Activated T-cell treated with anti-CD3 and anti-CD28 coated beads, Interleukin-2, amount 50 U/mL, for 24 hours (primary cell): ENCODE measurements at places on chromosomes 2 and 18.

- no peak for DNase-seq
These were observed 32.0 kb upstream of the B4GALT6 start for GRCh38 chr18:31716362-31716761.

DNA sequence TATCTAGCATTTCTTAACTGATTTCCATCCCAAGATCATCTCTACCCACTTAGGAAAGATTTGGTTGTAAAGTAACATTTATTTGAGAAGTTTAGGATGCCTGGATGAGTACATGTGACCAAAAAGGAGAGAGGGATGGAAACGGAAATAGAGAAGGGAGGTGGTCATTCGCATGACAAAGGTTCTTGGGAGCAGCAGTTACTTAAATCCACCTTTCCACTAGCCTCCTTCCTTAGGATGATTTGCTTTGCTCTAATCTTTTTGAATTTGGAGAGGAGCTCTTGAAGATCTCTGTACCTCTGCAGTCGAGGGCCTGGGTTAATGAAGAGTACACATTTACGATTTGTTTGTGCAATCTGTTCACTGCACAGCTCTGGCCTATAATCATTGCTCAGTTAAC is 623.5 kb downstream of the EPHA4 start:
- DNase-seq = no peak

- DNase-seq = no peak
These were observed 13.7 kb downstream of the RND3 start for GRCh38 chr2:150473767-150474166.

GRCh38 chr2:174794851-174795374 is 30.6 kb upstream of the CHRNA1 start:
- no peak for DNase-seq

- no peak for DNase-seq
These were observed 34.5 kb downstream of the KLHL29 start for GRCh38 chr2:23419171-23420090.

- DNase-seq = no peak
These were observed 136.5 kb upstream of the STK17B start for GRCh38 chr2:196307775-196308305.

GRCh38 chr2:127172306-127172705 is 47.8 kb downstream of the CYP27C1 start:
- no peak for DNase-seq

DNA sequence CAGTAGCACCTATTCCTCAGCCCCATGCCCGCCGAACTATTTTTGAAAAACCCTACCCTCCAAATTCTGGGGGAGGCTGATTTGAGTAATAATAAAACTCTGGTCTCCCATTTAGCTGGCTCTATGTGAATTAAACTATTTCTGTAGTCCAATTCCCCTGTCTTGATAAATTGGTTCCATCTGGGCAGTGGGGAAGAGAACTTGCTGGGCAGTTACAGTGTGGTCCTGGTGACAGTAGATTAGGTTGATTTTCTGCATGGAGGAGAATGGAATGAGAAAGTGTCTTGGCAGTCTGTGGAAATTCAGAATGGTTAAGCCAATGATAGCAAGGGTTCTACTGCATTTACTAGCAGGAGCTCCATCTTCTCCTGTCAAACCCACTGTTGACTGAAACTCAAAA is 95.0 kb downstream of the SPP2 start:
- no peak for DNase-seq

DNA sequence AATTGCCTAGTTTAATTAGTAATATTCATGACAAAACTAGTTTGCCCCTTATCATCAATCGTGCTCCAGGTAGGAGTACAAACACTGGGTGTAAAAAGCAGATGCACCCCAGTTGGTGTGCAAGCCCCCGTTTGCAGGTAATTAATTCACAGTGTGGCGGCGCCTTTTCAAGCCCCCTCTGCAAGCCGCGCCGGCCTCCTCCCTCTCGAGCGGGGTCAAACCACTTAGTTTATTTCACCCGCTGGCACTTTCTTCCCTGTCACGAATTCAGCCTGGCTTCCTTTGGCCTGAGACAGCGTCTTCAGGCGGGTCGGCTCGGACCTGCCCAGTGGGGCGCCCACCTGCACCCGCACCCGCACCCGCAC is 64.7 kb upstream of the MAPRE2 start:
- no peak for DNase-seq

DNA sequence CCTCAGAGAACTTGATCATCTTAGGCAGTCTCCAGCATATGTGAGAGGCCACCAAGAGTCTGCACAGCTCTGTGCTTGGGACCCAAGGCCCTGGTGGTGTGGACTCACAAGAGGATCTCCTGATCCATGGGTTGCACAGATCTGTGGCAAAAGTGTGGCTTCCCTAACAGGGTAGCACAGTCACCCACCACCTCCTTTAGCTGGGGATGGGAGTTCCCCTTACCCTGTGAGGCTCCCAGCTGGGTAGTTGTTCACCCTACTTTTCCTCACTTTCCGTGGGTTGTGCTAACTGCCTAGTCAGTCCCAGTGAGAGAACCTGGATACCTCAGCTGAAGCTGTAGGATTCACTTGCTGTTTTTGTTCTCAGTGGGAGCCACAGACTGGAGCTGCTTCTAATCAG is 123.7 kb downstream of the FTCDNL1 start:
- DNase-seq = no peak

DNA sequence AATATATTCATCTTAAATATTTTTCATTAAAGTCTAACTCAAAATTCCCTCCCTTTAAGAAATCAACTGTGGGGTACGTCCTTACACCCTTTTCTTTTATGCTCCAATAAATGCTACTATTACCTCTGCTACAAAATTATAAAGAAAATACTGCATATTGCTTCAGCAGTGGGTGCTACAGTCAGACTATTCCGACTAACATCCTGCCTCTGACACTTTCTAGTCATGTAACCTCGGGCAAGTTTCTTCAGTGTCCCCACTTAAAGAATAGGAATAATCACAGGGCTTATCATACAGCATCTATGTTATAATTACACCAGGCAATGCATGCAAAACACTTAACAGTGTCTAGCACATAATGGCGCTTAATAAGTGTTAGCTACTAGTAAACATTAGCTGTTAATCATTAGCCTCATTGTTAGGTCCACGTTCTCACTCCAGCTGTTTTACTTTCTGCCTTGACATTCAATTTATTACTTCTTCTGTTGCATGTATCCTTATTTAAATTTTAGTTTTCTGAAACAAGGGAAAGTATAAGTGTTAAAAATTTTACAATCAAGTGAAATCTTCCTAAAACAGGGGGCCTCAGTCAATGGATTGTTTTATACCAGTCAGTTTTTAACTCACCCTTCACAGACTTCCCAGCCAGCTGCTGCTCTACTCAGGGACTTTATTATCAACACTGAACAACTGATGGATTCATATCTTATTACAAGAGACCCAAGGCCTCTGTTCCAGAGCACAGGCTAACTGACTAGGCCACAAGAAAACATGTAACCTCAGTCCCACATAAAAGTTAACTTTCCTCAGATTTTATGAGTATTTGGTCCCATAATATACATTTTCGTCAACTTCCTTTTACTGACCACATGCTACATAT is 54.0 kb downstream of the CLASP1 start:
- no peak for DNase-seq
